ENCODE measurements at places on chromosomes 11 and 22.

DNA sequence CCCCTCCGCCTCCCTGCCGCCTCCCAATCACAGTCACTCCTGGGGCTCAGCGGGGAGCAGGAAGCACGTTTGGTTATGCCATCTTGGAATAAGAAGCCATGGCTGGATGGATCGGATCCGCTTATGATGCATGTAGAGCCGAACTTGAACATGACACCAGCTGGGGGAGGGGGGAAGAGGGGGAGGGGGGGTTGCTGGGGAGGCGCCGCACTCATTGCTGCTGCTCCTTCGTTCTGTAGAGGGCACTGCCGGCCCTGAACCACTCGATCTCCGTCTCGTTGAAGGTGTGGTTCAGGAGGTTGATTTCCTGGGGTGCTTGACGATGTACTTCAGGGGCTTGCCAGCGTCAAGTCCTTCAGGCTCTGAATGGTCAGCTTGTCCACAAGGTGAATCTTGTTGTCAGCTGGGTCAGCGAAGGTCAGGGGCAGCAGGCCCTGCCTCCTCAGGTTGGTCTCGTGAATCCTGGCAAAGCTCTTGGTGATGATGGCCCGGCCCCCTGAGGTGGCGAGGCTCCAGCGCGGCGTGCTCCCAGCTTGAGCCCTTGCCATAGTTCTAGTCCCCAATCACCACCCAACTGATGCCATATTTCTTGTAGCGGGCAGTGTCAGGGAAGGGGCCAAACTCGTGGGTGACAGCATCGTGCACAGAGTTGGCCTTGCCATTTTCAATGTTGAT is 476.9 kb upstream of the ISX start:
- no peak for DNase-seq

- peak; percentile 79 for DNase-seq
These were observed at the start of gene TOP3B for GRCh38 chr22:21982338-21982965. Gene TOP3B, minus strand, starts transcription at chr22:21982787. Its CDS starts 7,078 bp downstream, at chr22:21975709.

GRCh38 chr11:76385903-76386302 is 4.8 kb downstream of the GVQW3 start:
- DNase-seq: no peak

GRCh38 chr22:46732513-46732912 is 5.5 kb downstream of the CERK start:
- DNase-seq: no peak

DNA sequence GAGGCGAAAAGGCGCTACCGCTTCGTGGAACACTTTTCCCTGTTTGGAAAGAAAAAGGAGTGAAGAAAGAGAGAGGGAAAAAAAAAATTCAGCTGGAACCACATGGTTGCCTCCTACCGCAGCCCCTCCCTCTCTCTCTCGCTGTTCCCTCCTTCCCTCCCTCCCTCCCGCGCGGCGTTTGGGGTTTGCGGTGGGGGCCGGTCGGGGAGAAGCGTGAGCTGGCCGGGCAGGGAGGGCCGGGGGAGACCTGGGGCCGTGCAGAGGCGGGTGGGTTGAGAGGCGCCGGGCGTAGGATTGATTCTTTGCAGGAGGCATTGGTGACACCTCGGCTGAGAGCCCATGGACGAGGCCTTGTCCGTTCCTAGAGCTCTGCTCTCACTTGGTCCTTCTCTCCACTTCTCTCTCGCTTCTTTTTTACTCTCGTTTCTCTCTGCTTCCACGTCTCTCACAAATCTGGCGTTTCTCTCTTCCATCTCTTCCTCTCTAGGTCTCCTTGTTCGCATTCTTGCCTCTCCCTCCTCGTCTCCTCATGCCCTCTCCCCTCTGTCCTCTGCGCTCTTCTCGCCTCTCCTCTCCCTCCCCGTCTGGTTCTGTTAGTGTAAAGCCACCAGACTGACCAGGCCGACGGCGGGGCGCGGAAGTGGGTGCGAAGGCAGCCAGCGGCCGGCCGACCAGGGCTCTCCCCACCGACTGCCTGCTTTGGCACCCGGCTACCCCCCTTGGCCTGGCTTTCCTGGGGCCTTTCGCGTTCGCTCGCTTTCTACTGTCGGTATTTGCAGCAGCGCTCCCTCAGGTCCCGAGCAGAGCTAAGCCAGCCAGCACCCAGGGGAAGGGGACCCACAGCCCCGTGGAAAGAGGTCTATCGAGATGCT is at the start of gene CLMP:
Gene CLMP (minus strand): TSS at position 61 of the 872 bp plus-strand sequence. CDS start 308 bp downstream, outside the sequence.
- DNase-seq: no peak

DNA sequence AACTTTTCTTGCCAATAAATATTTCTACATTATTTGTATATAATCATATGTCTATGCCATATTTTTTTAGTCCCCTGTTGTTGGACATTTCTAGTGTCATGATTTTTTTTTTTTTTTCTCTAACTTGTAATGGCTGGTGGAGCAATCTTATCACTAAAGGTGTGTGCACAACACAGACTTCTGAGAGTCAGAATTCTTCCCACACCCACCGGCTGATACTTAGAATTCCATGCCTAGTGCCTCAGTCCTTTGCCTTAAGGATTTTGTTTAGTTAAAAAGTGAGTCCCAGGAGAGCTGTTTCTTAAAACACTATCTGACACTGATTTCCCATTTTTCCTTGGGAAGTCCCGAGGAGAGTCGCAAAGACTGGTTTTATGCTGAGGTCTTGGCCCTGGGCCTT is 87.7 kb upstream of the BARX2 start:
- DNase-seq: no peak

DNA sequence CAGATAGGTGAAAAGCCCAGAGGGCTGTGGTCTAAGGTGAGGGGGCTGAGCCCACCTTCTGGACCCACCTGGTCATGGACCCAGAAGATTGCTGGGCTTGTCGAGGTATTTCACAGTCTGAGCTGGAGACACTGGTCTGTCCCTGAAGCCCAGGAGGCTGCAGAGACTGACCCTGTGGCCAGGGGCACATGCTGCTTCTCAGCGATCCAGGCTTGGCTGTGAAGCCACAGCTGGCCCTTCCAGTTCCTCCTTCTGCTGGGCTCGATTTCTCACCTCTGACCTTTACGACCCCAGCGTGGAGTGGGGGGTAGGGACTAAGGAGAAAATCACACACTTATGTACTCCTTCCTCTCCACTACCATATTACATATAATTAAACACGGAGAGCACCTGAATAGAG is 88.5 kb downstream of the NECTIN1 start:
- no peak for DNase-seq

GRCh38 chr11:107014871-107015270 is 3.4 kb downstream of the GUCY1A2 start:
- no peak for DNase-seq
